ENCODE measurements at places on chromosomes 2 and 18. TPM values are rescaled to one million over a fixed set of nuclear protein-coding genes. Genes with fewer than 3 reads are reported as not detected.

MFF gene
- 63.5 TPM for total RNA-seq

UGT1A6 gene
- not detected for total RNA-seq

WDR75 gene
- total RNA-seq: 55.5 TPM

ALPI gene
- total RNA-seq: not detected

GRCh38 chr2:238239543-238239862, 335 bp downstream of the HES6 start:
- H3K27me3 ChIP-seq: peaks cover 43% of the 10 kb centered on the region
- peak overlapping the region; percentile 42 for H3K4me3 ChIP-seq
- peaks cover 1% of the 10 kb centered on the region for H3K36me3 ChIP-seq
- no peak for DNase-seq

DNA sequence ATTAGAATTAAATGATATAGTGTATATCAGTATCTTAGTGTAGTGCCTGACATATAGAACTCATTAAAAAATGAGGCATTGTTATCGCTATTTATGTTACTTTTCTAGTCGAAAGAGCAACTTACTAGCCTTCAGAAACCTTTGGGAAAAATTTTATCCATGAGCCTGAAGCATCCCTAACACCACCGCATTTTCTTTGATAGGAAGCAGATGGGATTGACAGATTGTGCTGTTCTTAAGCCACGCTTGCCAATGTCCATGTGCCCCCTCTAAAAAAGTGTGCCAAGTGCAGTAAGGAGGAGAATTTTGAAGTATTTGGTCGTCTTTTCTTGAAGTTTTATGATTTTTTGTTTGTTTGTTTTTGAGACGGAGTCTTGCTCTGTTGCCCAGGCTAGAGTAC, 29.1 kb downstream of the PPM1B start:
- peaks cover 35% of the 10 kb centered on the region for H3K36me3 ChIP-seq
- H3K27ac ChIP-seq: no peak overlapping the region
- H3K4me3 ChIP-seq: no peak overlapping the region
- no peak for DNase-seq
- peaks cover 2% of the 10 kb centered on the region for H3K4me1 ChIP-seq

GRCh38 chr18:22368021-22368420, 49.7 kb downstream of the CTAGE1 start:
- H3K27ac ChIP-seq: no peak overlapping the region
- DNase-seq: no peak
- no peak overlapping the region for H3K4me3 ChIP-seq

DNA sequence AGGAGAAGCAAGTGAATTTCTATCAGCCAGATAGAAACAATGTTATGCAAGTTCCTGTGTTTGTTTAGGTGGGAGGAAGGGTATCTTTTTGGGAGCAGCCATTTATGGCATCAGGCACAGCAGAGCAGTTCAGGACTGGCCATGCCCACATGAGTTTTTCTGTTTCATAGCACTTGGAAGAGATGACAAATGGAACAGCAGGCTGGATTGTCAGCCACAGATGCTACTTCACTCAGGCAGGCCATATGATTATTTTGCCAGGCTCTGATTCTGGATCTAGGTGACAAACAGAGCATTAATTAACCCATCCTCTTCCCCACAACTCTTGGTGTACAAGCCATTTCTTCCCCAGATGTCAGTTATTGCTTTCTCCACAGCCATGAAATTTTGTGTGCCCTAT, 63.8 kb downstream of the GALNT13 start:
- DNase-seq: no peak
- no peak overlapping the region for H3K27ac ChIP-seq
- no peaks in the 10 kb centered on the region for H3K4me1 ChIP-seq
- H3K4me3 ChIP-seq: no peak overlapping the region
- no peaks in the 10 kb centered on the region for H3K27me3 ChIP-seq

- peaks cover 35% of the 10 kb centered on the region for H3K4me1 ChIP-seq
- DNase-seq: no peak
- H3K36me3 ChIP-seq: peaks cover 15% of the 10 kb centered on the region
- no peaks in the 10 kb centered on the region for H3K27me3 ChIP-seq
Observed at GRCh38 chr2:58046335-58046584, 346 bp upstream of the VRK2 start.

GRCh38 chr18:54794823-54795222, 33.5 kb upstream of the RAB27B start:
- no peaks in the 10 kb centered on the region for H3K4me1 ChIP-seq
- no peak overlapping the region for H3K4me3 ChIP-seq
- DNase-seq: no peak
- no peaks in the 10 kb centered on the region for H3K36me3 ChIP-seq

- peaks cover 2% of the 10 kb centered on the region for H3K4me1 ChIP-seq
- no peak for DNase-seq
- H3K27me3 ChIP-seq: peaks cover 3% of the 10 kb centered on the region
- no peak overlapping the region for H3K4me3 ChIP-seq
- H3K27ac ChIP-seq: no peak overlapping the region
Observed at GRCh38 chr2:109255654-109256053, 126.6 kb downstream of the SH3RF3 start.

DNA sequence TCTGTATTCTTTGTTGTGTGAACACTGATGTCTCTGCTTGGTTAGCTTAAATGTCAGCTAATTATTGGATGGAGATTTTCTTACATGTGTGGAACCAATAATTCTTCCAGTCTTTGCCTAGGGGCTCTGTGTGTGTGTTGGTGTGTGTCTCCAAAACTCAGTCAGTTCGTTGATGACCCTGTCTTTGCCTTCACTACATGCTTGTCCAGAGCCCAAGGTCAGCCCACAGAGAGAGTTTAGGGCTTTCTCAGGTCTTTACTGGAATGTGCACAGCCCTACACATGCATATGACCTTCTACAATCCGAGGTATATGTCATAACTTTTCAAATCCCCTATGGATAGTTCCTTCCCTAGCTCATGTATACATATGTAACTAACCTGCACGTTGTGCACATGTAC, 74.1 kb upstream of the LDAH start:
- no peak overlapping the region for H3K27ac ChIP-seq
- H3K36me3 ChIP-seq: no peaks in the 10 kb centered on the region
- peaks cover 14% of the 10 kb centered on the region for H3K27me3 ChIP-seq
- H3K4me3 ChIP-seq: no peak overlapping the region

DNA sequence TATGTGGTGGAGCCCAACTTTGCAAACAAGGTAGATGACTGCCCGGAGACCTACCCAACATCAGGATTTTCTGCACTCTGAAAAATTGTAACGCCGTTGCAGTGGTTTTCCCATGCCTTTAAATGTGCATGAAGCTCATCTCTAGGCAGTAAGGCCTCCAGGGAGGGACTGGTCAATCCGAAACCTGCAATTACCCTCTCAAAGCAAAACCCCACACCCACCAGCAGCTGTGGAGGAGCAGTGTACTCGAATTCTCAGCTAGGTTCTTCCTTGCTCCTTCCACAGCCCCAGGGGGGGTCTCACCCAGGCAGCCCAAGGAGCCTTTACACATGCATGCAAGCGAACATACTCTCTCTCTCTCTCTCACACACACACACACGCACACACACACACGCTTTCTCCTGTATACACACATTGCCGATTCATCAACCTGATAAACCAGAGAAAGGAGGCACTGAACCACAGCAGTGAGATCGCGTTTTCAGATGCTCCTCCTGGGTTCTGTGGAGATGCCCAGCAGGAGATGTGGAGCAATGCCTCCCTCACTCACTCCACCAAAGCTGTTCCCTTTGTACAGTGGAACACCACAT, 109.2 kb downstream of the VIT start:
- H3K4me1 ChIP-seq: no peaks in the 10 kb centered on the region
- H3K27ac ChIP-seq: no peak overlapping the region
- no peak overlapping the region for H3K4me3 ChIP-seq
- no peak for DNase-seq
- H3K27me3 ChIP-seq: peaks cover 7% of the 10 kb centered on the region
- no peaks in the 10 kb centered on the region for H3K36me3 ChIP-seq

- DNase-seq: no peak
- no peak overlapping the region for H3K27ac ChIP-seq
- no peaks in the 10 kb centered on the region for H3K36me3 ChIP-seq
- H3K4me1 ChIP-seq: peaks cover 15% of the 10 kb centered on the region
Observed at GRCh38 chr2:42880738-42881690, 88.6 kb upstream of the HAAO start.

GRCh38 chr18:35189510-35189909, 51.3 kb upstream of the ZNF397 start:
- H3K27me3 ChIP-seq: peaks cover 2% of the 10 kb centered on the region
- H3K27ac ChIP-seq: no peak overlapping the region
- peaks cover 4% of the 10 kb centered on the region for H3K4me1 ChIP-seq
- no peak for DNase-seq
- no peaks in the 10 kb centered on the region for H3K36me3 ChIP-seq
- no peak overlapping the region for H3K4me3 ChIP-seq

DNA sequence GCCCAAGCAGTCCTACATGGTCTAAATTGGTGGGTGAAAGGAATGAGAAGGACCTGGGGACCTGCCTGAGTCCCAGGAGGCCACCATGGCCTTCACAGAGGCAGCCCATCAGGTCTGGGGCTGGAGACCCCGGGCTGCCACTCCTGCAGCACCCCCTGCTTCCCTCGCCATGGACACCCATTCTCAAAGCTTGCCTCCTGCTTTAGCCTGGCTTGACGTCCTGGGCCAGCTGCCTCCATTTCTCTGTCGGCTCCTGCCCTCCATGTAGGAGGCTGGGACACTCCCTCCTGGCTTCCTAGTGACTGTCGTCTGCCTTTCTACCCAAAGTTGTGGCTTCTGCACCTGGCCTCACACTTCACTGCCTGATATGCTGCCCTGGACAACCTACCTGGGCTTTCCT, 198.6 kb downstream of the FAM210A start:
- no peak overlapping the region for H3K27ac ChIP-seq
- no peak for DNase-seq
- H3K4me1 ChIP-seq: peaks cover 4% of the 10 kb centered on the region
- H3K27me3 ChIP-seq: no peaks in the 10 kb centered on the region

GRCh38 chr2:61410185-61410584, 60.7 kb downstream of the USP34 start:
- H3K27me3 ChIP-seq: no peaks in the 10 kb centered on the region
- H3K27ac ChIP-seq: no peak overlapping the region
- no peak overlapping the region for H3K4me3 ChIP-seq
- DNase-seq: no peak
- peaks cover 14% of the 10 kb centered on the region for H3K36me3 ChIP-seq

All from activated naive CD8-positive, alpha-beta T cell treated with anti-CD3 and anti-CD28 coated beads, Interleukin-2, amount 10 ng/mL, durations not matched to agents 7 days and 5 days (primary cell).